ENCODE measurements at places on chromosomes 5 and 9.
A peak's percentile ranks its signal among the peaks of the same experiment; 100 is the strongest.

DNA sequence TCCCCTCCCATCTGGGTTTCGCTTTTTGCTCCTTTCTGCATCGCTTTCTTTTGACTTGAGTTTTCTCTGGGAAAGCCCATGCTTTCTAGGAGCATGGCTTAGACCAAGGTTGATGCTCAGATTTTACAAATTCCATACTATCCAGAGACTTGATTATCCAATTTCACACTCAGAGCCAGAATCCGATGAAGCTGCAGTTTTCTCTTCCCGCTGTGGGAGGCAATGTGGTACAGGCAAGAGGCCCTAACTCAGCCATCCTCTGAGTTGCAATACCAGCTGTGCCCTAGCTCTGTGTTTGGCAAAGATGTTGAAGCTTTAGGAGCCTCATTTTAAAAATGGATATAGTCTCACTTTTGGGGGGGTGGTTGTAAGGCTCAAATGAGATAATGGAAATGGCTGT is 85.1 kb downstream of the BRINP1 start:
- no peak for DNase-seq

- DNase-seq = no peak
These were observed 56.5 kb downstream of the ANKRD33B start for GRCh38 chr5:10620346-10620745.

- no peak for DNase-seq
These were observed 22.6 kb upstream of the CEP72 start for GRCh38 chr5:589588-589987.

GRCh38 chr9:91310037-91310436 is 51.7 kb downstream of the AUH start:
- DNase-seq = no peak

DNA sequence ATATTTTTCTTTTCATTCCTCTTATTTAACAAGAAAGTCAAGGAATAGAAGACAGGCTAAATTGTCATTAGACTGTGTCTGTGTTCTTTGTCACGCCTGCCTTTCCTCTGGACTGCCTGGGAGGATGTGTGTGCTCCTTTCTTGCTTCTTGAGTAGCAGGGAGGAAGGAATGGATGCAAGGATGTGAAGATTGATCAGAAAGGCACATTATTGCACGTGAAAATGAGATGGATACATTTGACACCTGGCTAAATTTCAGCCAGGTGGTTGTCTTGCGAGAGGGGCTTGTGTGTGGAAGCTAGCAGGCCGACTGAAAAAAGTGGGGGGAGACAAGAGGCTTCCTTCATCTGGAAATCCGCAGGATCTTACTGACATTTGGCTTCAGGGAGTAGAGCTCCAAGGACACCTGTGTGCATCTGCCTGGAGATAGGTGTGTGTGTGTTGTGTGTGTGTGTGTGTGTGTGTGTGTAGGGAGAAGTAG is 200.1 kb downstream of the MEF2C start:
- no peak for DNase-seq

DNA sequence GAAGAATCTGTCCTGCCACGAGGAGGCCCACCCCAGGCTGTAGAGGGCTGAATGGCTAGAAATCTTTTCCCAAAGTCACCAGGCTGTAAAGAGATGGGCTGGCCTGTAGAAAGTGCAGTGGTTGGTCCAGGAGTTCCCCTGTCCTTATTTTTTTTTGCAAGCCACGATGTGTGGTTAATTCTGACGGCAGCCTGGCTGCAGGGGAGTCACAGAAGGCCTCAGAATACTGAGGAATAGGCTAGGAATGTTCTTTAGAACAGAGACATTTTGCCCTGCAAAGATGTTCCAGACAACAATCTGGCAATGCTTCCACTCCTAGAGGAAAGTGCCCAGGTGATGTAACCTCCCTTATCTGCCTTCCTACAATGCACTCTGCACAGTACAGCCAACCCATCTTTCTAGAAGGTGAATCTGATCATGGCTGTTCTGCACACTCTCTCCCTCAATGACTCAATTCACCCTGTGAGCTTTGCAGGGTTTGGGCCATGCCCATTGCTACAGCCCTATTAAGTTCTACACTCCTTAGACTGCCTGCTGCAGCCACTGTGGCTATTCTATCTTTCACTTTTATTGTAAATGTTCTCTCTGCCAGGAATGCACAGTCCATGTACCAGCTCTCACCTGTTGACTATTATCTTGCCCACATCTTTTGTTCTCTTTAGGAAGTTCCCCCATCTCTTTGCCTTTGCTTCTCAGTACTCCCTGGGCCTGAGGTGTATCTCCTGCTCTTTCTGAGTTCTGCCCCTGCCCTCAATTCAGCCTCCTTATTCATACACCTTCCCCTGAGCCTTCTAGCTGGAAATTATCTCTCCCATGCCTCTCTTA is 377.8 kb upstream of the CLINT1 start:
- no peak for DNase-seq

DNA sequence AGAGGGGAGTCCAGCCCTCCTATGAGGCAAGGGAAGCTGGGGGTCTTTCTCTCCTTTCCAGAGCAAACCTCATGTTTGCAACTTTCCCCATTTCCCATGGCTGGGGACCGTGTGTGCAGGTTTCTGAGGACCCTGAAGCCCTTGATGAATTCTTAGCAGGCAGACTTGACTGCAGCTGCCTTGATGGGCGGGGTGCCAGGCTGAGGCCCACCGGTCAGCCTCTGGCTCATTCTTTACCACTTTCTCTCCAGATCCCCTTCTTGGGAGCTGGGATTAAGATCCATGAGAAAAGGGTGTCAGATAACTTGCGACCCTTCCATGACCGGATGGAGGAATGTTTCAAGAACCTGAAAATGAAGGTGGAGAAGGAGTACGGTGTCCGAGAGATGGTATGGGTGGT is 30.0 kb upstream of the FOXI1 start:
- no peak for DNase-seq

DNA sequence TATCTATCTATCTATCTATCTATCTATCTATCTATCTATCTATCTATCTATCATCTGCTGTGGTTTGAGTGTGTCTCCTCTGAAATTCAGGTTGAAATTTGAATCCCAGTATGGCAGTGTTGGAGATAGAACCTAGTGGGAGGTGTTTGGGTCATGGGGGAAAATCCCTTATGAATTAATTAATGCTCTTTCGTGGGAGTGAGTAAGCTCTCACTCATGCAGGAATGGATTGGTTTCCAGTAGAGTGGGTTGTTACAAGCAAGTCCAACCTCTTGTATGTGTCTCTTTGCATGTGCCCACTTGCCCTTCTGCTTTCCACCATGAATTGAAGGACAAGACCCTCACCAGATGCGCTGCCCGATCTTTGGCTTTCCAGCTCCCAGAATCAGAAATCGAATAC is 113.0 kb downstream of the ANXA1 start:
- peak; percentile 51 for DNase-seq

DNA sequence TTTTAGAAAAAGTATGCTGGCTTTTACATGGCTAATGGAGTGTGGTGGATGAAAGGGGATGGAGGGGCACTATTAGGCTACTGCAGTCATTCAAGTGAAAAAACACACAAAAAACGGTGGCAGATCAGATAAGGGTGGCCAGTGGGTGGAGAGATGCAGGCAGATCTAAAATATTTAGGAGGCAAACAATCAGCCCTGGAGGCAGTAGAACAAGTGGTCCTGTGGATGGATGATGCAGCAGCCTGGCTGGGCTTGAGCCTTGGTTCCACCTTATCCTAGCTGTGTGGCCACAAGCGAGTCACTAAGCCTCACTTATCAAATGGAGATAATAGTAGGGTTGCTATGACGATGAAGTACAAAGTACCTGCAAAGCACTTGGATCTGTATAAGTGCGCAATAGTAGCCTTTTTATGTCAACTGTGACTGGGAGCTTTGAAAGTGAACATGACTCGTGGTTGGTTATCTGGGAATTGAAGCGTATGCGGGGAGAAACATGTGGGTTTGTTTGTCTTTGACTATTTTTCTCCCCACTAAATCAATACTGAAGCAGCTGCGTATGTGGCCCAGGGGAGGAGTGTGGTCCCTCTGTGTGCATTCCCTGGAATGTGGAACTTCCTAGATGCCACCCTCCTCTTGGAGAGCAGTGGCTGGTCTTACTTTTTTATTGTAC is 20.2 kb downstream of the NSG2 start:
- DNase-seq = no peak

GRCh38 chr5:113197456-113198200 is 221.0 kb downstream of the DCP2 start:
- DNase-seq = no peak

DNA sequence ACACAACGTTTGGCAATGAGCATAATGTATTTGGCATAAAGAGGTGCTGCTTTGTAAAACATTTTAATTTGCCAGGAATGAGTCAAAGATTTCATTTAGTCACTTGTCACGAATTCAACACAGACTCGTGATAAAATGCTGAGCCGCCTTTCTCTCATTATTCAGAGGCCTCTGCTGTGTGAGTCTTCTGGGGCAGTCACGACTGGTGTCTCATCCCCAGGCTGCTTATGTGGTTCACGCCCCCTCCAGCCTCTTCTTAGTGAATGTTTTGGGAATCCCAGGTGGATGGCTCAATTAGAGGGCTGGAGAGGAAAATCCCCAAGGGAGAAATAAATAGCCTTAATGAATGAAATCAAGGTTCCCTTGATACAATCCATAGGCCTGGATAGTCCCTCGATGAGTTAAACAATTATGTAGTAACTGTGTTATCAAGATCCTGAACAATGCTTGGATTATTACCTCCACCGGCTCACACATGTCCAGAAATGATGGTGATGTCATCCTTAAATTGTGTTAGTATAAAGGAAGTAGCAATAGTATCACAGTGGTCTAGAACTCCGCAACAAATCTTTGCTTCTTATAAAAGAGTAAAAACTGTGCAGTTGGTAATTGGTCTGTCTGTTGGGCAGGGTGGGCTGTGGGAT is 192.1 kb upstream of the ADAMTS16 start:
- no peak for DNase-seq

DNA sequence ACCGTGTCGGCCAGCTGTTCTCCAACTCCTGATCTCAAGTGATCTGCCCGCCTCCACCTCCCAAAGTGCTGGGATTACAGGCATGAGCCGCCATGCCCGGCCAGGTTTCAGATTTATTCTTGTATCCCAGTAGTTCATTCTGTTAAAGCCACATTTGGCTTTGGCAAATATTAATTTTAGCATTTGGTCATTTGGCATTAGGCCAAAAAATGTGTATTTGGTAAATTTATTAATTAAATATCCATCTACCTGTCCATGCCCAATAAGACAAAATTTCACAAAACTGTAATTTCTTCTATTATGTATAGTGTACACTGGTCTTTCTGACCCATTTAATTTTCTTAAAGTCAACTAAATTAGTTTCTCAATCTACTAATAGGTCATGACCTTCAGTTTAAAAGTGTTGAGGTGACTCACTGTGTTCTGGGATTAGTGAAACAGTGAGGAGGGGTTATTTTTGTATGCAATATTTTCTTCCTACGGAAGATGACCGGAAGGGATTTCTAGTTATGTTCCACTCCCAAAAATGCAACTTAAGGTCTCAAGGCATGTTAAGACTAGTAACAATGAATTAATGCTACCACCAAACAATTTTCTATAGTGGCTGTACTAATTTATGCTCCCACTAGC is 21.0 kb downstream of the OSTF1 start:
- no peak for DNase-seq

- DNase-seq = no peak
These were observed 219.0 kb downstream of the HTR1A start for GRCh38 chr5:63743096-63743798.

GRCh38 chr9:105993921-105994715 is 299.8 kb downstream of the TMEM38B start:
- no peak for DNase-seq

- no peak for DNase-seq
These were observed 9.8 kb downstream of the FAM78A start for GRCh38 chr9:131266266-131267229.

- peak; percentile 73 for DNase-seq
These were observed 2.5 kb downstream of the TLE1 start for GRCh38 chr9:81686614-81687520.

GRCh38 chr9:80964914-80965313 is 724.4 kb downstream of the TLE1 start:
- DNase-seq = no peak

GRCh38 chr9:35656348-35656747 is 1.5 kb downstream of the RMRP start:
- DNase-seq = no peak

DNA sequence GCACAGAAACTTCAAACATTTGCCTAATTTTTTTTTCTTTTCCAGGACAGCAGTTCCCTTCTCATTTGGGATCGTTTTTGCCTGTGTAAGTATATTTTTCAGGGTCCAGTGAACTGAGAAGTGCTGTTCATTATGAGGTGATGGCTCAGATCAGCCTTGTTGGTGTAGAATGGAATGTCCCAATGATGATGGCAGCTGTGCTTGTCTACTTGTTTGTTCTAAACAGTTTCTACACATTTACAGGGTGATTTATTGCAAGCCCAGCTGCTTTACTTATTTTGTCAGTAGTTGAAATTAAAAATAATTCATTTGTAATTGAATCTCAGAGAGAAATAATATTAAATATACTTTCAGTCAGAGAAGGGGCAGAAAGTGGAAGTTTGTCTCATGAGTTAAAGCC is 337.6 kb upstream of the SEMA6A start:
- DNase-seq = no peak

GRCh38 chr5:134608555-134608954 is 24.1 kb downstream of the SAR1B start:
- no peak for DNase-seq

DNA sequence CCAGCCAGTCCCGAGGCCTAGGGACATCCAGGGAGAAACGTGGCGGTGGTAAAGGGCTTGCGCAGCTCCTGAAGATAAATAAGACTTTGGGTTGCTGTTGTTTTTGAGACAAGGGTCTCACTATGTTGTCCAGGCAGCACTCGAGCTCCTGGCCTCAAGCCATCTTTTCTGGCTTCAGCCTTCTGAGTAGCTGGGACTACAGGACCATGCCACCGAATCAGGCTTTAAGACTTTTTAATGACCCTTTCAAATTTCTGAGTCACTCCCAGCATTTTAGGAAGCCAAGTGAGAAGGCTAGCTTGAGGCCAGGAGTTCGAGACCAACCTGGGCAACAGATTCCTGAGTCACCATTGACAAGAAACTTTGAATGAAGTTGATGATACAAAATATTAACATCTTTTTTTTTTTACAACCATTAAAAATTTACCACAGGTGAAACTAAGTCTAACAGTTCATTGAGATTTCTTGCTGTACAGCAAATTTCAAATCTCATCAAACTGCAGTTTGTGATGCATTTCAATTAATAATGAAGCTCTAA is 817 bp upstream of the GNE start:
- no peak for DNase-seq

- DNase-seq = no peak
These were observed 1.6 kb upstream of the SPZ1 start for GRCh38 chr5:80318212-80318611.

GRCh38 chr5:166551384-166551783 is 1740.1 kb upstream of the WWC1 start:
- DNase-seq = no peak

- peak; percentile 89 for DNase-seq
These were observed 203.4 kb downstream of the MCTP1 start for GRCh38 chr5:95081500-95081960.

GRCh38 chr5:170361116-170361515 is 28.1 kb downstream of the KCNMB1 start:
- DNase-seq = no peak
